GM12892 (cell line): ENCODE measurements at places on chromosomes 12 and 14.

DNA sequence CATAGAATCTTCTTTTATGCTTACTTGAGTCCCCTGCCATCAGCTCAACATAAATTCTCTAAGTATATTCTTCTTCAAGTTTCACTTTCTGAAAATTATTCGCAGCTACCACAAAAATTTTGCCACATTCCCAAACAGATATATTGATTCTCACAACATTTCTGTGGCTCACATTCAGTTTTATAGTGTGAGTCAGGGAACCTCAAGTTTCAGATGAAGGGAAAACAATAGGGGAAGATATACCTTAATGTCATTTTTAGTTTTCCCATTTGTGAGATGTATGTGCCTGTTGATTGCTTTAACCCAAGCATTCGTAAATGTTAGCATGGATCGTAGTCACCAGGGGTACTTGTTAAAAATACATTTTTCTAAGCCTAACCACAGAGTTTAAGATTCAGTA, 465.8 kb downstream of the CCER1 start:
- no peak for DNase-seq

DNA sequence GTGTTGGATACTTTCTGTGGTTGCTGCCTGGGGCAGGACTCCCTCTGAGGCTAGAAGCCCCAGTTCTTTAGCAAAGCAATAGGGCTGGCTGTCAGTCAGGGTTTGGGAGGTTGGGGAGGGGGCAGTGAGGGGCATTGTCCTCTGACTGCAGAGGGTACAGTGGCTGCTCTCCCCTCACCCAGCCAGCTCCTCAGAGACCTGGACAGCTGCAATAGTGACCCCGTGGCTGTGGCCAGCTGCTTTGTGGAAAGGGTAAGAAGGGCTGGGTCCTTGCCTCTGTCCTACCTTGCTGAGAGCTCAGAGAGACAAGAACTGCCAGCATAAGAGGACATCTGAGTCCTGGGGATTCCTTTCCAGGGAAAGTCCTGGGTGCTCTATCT, 25.8 kb downstream of the PLEKHG3 start:
- DNase-seq = no peak

DNA sequence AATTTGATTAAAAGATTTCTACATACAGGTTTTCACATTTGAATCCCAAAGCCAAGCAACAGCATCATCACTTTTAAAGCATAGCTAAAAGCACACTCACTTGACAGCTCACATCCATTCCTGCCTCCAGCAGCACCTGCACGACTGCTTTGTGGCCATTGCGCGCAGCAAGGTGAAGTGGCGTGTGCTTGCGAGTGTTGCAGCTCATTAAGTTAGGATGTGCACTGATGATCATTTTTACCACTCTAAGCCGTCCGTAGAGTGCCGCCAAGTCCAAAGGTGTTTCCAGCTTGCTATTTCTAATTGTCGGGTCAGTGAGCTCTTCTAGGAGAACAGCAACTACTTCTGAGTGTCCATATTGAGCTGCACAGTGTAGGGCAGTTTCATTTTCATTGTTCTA, 158.8 kb downstream of the GARIN6 start:
- DNase-seq = no peak

DNA sequence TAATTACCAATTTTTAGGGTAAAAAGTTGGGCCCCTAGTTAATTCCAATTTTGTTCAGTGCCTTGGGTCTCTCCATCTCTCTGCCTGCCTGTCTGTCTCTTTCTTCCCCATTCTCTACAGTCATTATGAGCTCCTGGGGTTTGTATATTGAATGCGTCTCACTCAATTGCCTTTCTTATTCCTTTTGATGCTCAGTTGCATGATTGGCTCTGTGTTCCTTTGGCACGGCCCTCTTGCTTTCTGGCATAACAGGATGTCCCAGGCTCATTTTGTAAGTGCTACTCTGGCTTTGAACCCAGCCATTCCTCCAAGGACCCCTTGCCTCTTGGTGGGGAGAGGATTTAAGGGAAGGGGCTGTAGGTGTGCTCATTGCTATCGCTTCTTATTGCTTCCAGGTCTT, 35.6 kb downstream of the ZNF664 start:
- DNase-seq = no peak

- DNase-seq = no peak
These were observed 59.7 kb downstream of the RCOR1 start for GRCh38 chr14:102652194-102652593.

DNA sequence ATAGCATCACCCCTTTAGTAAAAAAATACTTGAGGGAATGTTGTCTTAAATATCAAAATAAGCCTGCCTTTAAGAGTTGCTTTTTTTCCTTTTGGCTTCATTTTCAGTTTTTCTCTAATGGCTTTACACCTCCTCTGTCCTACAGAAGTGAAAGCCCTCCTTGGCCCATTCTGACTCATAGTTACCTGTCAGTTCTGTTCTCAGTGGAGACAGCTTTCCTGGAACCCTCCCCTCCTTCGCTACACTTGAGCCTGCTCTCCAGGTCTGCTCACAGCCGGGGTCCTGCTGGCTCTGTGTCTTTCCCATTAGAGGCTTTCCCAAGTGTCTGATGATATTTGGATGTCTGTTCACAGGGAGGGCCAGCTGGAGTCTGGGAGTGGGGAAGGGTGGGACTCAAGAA, 84.0 kb downstream of the PELI2 start:
- DNase-seq = no peak

DNA sequence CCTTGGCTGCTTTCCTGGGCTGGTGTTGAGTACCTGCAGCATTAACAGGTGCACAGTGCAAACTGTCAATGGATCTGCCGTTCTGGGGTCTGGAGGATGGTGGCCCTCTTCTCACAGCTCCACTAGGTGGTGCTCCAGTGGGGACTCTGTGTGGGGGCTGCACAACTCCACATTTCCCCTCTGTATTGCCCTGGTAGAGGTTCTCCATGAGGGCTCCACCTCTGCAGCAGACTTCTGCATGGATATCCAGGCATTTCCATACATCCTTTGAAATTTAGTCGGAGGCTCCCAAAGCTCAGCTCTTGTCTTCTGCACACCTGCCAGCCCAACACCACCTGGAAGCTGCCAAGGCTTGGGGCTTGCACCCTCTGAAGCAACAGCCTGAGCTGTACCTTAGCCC, 198.6 kb downstream of the GXYLT1 start:
- DNase-seq = no peak

- no peak for DNase-seq
These were observed 56.9 kb downstream of the LMNTD1 start for GRCh38 chr12:25496098-25496587.
